Stimulated activated CD8-positive, alpha-beta memory T cell treated with anti-CD3 and anti-CD28 coated beads, Interleukin-7, amount 100 ng/mL, for 1 hour (primary cell): ENCODE measurements at places on chromosomes 11 and 22.

GRCh38 chr22:37053310-37054055 is 1.9 kb downstream of the KCTD17 start:
- DNase-seq = no peak

- DNase-seq = no peak
Observed at GRCh38 chr11:44804449-44805437, 78.0 kb downstream of the TSPAN18 start.

DNA sequence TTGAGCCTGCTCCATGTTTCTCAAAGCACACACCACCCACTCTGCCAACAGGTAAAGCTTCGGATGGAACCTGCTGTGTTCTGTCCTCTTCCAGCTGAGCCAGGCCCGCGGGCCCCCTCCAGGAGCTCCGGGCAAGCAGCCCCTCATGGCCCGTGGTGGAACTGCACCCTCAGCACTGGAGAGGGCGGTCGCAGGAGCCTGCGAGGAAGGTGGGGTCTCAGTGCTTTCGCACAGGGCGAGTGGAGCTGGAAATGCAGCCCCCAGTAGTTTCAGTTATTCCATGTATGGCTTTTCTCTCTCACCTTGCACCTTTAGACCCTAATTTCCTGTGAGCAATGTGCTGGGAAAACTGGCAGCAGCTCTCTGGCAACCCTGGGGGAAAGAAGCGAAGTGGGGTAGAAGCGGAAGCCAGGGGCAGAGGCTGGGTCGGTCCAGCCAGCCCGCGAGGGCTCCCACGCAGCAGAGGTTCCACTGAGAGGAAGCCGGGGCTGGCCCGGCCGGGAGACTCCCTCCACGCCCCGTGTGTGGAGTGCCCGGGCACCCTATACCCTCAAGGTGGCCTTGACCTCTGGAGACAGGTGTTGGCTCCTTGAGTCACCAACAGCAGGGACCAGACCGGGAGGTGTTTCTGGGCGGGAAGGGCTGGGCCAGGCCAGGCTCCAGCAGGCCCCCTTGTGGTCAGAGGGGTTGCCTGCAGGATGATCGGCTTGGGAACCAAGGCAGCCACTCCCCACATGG is 119.9 kb upstream of the TMEM45B start:
- peak; percentile 44 for DNase-seq

DNA sequence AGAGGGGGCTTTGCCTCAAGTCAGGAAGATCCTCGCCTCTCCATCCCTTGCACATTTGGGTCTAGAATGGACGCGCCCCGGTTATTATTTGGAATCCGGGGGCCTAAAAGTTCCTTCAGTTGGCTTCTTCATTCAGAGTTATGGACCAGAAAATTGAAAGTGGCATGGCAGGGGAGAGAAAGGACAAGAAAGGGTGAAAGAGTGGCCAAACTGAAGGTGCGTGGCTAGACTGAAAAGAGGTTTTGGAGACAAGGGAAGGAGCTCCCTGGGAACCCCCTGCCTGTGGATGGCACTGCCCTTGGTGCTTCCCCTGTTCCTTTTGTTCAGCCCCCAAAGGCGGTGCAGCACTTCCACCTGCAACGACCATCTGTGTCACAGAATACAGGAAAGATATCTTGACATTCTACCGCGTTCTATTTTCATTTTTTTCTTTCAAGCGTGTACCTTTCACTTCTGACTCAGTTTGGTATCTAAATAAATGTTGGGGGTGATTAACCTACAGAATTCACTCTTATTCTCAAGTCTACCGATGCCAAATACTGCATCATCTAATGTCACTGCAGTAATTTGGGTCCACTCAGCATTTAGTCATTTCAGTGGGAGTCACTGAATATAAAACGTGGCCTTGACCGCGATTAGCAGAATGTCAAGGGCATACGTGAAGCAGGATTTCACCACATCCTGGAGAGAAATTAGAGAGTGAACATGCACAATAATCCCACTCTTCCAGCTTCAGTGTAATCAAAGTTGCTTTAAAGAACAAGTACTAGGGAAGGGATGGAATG is 88.1 kb upstream of the ARHGAP32 start:
- DNase-seq = no peak

DNA sequence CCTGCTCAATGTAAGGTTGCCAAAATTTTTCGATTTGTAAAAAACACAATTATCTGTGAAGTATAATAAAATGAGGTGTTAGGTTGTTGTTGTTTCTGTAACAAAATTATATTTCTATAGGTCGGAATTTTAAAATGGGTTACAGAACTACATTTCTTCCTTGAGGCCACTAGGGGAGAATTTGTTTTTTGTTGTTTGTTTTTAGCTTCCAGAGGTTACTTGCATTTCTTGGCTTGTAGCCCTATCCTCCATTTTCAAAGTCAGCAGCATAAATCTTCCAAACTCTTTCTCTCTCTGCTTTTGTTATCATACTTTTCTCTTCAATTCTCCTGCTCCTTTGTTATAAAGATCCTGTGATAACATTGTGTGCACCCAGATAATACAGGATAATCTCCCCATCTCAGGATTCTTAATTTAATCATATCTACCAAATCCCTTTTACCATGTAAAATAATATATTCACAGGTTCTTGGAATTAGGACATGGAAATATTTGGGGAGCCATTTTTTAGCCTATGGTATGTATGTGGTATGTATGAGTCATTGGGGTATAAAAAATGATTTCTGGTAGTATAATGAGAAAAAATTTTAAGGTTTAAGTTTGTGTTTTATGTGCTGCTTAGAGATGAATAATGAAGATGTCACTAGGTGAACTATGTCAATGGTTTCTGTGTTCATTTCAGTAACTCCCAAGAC is 9.4 kb upstream of the PATL1 start:
- no peak for DNase-seq
